Lung (tissue), 17 donors: ENCODE measurements at places on chromosomes 7 and 10.

GRCh38 chr7:131087756-131088658 lies 239.7 kb upstream of the MKLN1 start:
- DNase-seq, result no peak

- no peak for DNase-seq
Measured at GRCh38 chr7:128743112-128743772, 4.1 kb downstream of the CALU start.

- peak; percentile 71 for DNase-seq
Measured at GRCh38 chr7:151244196-151244840, 4.2 kb downstream of the SMARCD3 start.

DNA sequence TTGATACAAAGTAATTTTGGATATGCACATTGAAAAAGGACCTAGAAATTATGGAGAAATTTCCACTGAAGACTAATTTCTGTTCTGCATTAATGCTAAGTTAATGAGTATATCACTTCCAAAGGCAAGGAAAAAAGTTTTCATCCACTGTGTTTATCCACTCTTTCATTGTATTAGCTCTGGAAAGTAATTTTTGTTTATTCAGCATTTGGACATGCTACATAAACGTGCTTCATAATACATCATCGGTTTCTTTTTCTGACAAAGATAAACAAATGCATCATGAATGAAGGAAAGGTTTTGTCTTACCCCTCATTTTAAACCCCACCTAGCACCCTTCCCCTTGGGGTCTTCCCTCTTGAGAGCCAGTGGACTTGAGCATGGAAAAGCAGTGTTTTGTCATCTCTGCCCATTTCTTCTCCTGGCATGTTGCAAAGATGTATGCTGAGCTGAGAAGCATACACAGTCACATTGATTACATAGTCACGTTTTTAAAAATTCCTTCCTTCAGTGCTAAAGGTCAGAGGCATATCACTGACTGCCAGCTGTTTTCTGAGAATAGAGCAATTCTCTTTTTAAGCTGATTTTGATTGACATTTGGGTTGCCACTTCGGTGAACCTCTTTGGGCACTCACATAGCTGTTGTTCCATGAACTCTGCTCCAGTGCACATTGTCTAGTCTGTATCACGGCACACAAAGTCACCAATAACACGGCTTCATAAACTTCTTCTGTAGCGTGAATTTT lies 65.9 kb upstream of the C7orf33 start:
- peak; percentile 8 for DNase-seq

GRCh38 chr7:137480401-137480800 lies 136.9 kb upstream of the PTN start:
- no peak for DNase-seq

DNA sequence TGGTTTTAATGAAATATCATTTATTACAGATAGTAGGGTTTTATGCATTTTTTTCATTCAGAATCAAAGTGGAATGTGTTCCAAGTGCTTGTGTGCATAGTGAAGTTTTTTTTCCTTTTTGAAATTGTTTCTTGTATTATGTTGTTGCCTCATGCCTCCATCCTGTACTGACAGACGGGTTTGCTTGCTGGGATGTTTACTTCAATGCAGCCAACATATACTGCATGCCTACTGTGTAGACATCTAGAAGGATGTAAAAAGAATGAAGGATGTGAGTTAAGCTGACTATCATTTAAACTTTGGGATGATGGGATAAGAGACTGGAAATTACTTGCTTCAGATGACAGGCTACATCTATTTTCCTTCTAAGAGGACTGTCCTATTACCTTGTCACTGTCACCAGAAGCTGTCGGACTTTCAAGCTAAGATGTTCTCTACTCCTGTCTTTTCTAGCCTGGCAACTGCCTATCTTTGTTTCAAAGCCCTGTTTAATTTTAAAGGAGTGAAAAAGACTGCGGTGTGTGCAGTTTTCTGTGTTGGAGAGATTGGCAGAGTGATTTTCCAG lies 243.7 kb downstream of the CDK14 start:
- no peak for DNase-seq

GRCh38 chr7:101720324-101720723 lies 91.2 kb upstream of the MYL10 start:
- no peak for DNase-seq

DNA sequence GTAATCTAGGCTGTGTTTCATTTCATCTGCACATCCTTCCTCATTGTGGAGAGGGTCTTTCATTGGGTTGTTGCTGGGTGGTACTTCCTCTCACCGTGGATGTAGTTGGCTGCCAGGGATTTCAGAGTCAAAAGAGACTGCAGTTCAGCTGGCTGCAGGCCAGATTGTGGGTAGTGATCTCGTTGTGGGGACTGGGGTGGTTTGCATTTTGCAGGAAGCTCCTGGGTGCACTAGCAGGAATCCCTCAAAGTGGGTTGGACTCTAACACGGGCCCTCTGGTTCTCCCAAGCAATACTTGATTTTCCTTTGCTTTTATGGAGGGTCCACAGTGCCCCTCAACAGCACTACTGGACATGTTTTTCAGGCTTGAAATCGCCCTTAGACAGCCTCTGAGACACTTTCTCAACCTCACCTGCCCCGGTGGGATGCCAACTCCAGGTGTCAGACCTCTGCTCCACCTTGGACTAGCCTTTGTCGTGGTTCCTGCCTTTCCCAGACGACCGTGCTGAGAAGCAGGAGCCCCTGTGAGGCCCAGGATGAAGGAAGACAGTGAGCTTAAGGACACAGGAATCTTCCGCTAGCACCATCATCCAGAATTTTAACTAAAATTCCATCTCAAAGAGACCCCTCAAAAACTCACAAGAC lies 23.9 kb upstream of the ZNF273 start:
- no peak for DNase-seq

GRCh38 chr10:103564776-103565520 lies 71.4 kb downstream of the NEURL1 start:
- no peak for DNase-seq

DNA sequence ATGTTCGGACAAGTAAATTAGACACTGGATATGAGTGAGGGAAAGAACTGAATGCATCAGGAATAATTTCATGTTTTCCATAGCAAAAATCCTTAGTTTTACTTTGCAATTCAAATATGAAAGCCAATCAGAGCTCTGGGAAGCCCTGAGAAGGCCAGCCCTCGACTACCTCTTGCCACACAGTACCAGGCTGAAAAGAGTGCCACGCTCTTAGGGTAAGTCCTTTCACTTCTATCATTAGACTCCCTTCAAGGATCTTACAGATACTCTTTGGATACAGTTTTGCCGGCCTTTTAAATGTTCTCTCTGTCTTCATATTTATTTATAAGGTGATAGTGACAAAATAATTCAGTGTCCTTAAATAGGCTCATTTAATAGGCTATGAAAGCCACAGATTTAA lies 1.9 kb downstream of the COBL start:
- no peak for DNase-seq

DNA sequence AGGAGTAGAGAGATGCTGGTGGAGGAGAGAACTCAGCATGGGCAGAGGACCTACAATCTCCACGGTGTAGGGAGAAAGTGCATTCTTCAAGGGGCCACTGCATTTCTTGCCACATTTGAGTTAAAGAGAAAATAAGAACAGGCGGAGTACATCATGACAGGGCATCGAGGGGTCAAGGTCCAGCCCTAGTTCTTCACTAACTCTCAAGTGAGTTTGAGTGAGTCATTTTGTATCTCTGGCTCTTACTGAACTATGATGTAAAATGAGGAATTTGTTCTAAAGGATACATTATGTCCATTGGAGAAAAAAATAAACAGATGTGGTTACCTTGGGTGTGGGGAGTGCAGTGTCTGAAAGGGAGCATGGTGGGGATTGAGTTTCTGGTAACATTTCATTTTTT lies 182.9 kb downstream of the XPNPEP1 start:
- DNase-seq, result no peak

GRCh38 chr10:110437761-110438341 lies 59.9 kb upstream of the DUSP5 start:
- DNase-seq, result no peak

DNA sequence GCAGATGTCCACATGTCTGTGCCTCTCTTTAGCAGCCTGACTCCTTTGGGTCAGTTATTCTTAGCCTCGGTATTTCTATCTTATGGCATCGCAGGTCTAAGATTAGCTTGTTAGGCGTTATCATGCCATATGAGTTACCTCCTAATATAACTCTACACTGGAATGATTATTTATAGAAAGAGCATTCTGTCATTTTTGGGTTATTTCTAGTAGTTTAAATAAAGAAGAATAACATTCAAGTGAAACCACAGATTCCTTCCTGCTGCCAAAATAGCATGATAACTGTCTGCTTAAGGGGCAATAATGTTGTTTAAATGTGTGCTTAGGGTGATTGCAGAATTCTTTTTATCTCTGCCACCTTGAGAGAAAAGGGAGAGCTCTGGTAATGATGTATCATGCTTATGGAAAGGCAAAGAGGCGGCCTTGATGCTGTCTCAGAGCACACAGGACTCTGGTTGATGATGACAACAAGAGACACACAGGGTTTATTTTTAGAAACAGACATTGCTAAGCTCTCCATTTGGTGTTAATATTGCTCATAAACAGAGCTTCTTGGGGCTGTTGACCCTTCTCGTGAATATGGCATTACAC lies 10.4 kb downstream of the HDAC9 start:
- DNase-seq, result no peak

DNA sequence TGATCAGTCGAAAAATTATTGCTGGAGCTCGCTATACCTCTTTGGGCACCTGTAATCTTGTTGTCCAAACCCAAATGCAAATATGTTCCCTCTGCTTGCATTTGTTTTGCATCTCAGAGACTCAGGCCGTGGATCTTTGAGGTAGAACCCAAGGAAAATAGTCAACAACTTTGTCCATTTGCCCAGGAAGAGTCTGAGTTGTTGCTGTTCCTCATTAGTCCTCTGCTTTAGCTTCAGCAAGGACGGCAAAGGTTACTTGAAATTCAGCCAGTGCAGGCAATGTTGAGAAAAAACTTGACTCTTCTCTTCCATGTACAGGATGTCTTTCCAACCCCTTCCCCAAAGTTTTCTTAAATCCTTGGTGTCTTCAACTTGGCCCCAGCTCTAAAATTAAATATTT lies 45.8 kb downstream of the PDK4 start:
- DNase-seq, result no peak

DNA sequence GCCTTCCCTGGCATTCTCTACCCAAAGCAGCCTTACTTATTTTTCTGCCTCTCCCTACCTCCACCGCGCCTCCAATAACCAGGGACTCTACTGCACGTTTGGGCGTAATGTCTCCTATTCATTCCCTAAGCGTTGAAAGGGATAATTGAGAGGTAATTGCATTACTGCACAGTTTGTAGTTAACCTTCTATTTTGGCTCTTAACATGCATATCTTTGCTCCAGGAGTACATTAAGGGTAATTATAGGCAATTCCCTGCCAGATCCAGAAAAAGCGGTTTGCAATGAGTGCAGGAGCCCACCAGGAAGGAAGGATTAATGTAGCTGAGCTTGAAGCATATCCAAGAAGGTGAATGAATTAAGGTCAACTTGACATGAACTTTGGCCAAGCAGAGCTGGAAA lies 558.4 kb downstream of the TYW1 start:
- DNase-seq, result no peak

- no peak for DNase-seq
Measured at GRCh38 chr10:20658158-20658557, 239.0 kb downstream of the NEBL start.

GRCh38 chr7:118855290-118855689 lies 630.8 kb downstream of the ANKRD7 start:
- no peak for DNase-seq

DNA sequence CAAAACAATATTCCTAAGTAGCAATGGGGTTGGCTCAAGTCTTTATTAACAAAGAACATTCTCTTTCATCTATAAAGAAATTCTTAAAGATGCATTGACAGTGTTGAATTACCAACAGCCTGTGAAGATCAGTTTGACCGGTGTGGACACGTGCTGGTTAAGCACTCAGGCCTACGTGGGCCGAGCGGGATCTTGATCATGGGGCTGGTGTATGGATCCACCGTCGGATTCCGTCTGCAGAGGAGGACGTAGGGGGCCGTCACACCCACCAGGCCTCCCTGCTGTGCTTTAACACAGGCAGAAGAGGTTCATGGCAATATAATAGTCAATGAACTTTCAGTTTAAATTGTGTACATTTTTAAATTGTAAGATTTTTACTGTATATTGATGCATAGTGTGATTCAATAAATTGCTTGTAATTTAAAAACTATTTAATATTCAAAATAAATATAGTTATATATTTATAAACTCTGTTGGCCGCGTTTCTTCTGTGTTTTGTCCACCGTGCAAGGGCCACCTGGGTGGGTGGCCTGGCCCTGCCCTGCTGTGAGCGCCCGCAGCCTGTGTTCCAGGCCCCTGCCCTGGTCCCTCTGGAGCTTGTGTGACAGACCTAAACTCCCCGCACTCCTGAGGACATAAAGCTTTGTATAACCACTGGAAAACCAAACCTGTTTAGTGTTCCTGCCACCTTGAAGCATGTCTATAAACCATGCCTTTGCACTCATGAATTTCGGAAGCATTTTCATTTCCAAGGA lies 1.9 kb upstream of the BHLHA15 start:
- DNase-seq, result no peak

- peak; percentile 79 for DNase-seq
Measured at GRCh38 chr10:88865281-88865876, 13.7 kb upstream of the ANKRD22 start.

- no peak for DNase-seq
Measured at GRCh38 chr7:150417863-150418262, 32.6 kb upstream of the GIMAP8 start.

DNA sequence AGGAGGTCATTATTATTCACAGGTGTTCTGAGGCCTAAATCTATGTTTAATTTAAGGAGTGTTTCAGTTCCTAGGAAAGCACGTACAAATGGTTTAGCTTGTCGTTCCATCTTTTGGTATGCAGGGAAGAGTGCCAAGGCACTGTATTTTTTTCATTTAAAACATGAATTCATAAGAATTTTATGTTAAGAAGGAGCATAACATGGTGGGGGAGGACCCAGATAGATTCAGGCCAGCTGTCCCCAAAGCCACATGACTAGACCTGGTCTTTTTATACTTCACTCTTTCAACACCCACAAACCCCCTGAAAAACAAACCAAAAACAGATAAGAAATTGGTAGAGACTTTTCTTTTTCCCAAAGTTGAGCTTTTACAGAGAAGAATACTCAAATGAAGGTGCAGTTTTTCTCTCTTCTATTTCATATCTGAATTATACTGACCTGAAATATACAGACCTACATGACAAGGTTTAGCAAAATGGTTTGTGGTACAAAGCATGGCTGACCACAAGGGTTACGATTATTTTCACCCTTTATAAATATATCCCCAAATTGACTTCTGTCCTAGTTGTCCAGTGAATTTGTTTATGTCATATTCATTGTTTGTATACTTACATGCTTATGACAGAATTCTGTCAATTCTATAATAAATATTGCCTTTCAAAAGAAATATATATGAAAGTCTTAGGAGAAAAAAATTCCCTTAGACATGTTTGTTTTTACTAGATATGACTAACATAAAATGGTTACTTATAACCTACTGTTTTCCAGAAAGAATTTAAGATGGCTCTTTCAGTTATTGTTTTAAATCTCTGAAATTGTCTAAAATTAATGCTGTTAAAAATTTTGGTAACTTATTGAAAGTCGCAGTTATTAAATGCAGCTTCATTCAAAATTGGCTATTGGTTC lies 71.3 kb downstream of the AP3M1 start:
- DNase-seq, result peak; percentile 44

GRCh38 chr10:100253041-100253440 lies 14.4 kb downstream of the CWF19L1 start:
- DNase-seq, result no peak

- no peak for DNase-seq
Measured at GRCh38 chr10:78312197-78313047, 278.8 kb downstream of the RPS24 start.
